ENCODE measurements at places on chromosomes 16 and 17. TPM values are rescaled to one million over a fixed set of nuclear protein-coding genes. Genes with fewer than 3 reads are reported as not detected.

DNA sequence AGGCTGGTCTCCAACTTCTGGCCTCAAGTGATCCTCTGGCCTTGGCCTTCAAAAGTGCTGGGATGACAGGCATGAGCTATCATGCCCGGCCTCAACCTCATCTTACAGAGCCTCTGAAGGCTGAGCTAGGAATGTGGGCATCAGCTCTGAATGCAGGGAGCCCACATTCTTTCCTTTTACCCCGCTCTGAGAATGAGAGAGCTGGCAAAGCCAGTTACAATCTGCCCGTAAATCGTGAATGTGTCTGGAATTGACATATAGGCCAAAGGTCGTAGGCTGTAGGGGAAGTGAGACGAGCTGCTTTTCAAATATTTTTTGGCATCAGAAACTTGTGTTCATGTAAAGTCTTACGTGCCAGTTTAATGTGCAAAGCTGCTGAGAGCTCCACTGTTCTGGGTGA, 4.5 kb downstream of the TMEM238L start:
- DNase-seq: no peak

DNA sequence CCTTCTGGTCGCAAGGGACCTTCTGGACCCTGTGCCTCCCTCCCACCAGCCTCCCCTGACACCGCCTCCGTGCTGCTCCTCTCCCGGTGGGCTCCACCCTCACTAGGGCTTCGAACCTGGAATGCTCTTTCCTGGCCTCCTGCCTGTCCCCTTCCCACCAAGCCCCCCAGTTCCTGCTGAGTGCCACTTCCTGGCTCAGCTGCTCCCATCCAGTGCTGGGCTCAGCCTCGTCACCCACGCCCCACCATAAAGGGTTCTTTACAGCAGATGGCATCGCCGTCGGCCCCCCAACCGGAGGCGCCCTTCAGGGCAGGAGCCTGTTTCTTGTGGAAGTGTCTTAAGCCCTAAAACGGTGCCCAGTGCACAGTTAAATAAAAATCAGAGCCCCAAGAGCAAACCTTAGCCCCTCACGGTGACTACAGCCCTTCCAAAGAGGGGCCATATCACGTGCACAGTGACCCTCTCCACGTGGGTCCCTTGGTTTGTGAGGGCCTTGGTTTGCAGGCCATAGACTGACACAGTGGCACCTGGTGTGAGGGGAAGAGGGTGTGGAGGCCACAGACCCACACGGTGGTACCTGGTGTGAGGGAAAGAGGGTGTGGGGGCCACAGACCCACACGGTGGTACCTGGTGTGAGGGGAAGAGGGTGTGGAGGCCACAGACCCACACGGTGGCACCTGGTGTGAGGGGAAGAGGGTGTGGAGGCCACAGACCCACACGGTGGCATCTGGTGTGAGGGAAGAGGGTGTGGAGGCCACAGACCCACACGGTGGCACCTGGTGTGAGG, 111.4 kb downstream of the METRNL start:
- no peak for DNase-seq

- DNase-seq: no peak
Measured at GRCh38 chr17:27562777-27563455, 68.1 kb upstream of the LGALS9 start.

GRCh38 chr17:39618246-39618913, 8.4 kb upstream of the PPP1R1B start:
- DNase-seq: no peak

DNA sequence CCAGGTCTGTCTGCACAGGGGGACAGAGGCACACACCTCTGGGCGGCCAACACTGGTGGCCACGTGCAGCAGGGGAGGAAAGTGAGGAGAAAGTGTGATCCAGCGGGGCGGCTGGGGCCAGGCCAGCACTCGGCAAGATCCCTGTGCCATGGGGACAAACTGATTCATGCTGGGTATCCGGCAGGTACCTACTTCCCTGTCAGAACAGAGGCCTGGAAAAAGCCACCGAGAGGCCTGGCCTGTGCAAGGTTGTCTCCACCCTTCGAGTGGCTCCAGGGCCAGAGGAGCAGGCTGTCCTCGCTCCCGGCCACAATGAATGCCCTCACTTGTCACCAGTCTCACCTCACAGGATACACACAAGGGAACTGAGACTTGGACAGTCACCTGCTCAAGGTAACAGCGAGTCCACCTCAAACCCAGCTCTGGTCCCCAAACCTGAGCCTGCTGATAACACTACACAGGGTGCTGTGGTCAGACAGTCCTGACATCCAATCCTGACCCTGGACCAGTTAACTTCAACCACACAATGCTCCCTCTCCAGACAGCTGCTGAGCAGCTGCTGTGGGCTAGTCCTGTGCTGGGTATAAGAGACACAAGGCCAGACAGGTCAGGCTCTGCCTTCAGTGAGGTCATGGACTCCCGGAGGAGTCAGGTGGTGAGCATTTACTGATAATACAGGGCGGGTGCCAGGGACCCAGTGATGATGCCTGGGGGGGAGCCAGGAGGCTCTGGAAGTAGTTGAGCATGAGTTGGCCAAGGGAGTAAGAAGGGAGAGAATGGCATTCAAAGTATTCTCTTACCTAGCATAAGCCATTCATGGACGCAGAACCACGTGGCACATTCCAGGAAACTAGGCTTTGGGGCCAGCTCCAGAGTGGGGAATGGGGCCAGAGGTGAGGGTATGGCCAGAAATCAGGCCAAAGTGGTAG, 53.0 kb downstream of the VAC14 start:
- DNase-seq: no peak

DNA sequence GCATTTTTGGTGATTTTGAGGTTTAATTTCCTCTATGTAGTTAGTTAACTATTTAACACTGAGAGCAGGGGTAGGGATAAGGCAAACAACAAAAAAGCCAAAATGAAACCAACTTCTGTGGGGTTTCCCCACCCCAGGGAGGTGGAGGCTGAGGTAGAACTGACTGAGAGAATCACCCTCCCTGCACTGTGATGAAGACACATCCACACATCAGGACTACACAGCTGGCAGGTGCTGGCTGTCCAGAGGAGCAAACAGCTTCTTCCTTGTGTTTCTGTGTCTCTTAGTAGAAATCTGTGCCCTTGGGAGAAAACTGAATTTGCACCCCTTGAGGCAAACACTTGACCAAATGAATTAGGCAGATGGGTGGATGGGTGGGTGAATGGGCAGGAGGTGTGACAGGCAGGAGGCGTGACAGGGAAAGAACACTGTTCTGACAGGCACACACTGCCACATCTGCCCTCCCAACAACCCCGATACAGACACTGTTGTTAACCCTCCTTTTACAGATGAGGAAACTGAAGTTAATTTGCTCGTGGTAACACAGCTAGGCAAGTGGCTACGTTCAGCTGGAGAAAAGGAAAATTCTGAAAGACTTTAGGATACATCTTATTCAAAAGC, 62.9 kb upstream of the AMZ2 start:
- no peak for DNase-seq

DNA sequence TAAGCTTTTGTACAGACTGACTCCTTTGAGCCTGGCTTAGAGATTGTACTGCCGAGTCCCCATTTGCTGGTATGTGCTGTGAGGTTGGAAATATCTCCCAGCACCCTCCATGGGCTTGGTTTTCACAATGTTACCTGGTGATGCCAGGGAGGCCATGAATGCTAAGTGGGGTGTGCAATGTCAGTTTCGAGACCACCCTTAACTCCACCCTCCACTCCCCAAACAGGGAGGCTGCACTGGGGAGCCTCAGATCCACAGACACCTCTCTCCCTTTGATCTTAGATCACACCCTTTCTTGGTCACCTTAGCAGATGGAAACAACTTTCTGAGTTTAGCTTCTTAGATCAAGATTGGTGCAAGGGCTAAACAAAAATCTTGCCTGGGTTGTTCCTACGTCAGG, 28.6 kb upstream of the PIK3R6 start:
- DNase-seq: no peak

DNA sequence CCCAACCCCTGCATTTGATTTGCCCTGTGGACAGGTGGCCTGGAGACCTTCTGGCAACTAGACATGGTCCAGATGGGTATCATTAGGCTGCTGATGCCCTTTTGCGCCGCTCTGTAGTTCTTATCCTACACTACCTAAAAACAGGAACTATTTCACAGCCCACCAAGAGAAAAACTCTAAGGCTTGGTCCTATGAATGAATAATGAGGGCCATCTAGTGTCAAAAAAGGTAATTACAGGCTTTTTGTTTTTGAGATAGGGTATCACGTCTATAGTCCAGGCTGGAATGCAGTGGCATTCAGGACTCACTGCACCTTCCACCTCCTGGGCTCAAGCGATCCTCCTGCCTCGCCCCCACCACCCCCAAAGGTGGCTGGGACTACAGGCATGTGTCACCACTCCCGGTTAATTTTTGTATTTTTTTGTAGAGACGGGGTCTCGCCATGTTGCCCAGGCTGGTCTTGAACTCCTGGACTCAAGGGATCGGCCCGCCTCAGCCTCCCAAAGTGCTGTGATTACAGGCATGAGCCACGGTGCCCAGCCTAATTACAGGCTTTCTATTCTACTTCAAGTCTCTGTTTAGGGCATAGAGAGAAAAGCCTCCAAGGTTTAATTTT, 20.9 kb downstream of the COIL start:
- DNase-seq: no peak

- DNase-seq: no peak
Measured at GRCh38 chr17:81117672-81118198, 47.6 kb upstream of the PVALEF start.

GRCh38 chr16:89174877-89175276, 3.3 kb downstream of the CDH15 start:
- no peak for DNase-seq

- DNase-seq: no peak
Measured at GRCh38 chr16:276426-277077, 808 bp upstream of the RGS11 start.

DNA sequence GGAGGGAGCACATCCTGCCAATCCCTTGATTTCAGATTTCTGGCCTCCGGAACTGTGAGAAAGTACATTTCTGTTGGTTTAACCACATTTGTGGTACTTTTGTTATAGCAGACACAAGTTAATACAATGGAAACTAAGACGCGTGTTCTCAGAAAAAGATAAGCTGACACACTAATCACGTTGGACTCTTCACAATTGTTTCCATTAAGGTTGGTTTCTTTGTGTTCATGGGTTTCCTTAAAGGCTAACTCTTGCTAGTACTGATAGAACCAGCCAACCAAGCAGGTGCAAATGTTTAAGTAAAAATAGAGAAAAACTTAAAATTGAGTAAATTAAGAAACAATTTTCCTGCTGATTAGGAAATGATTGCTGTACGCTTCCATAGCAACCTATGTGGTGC, 59.4 kb downstream of the CMC2 start:
- DNase-seq: no peak

- DNase-seq: no peak
Measured at GRCh38 chr17:8949061-8949661, 16.3 kb downstream of the PIK3R5 start.

DNA sequence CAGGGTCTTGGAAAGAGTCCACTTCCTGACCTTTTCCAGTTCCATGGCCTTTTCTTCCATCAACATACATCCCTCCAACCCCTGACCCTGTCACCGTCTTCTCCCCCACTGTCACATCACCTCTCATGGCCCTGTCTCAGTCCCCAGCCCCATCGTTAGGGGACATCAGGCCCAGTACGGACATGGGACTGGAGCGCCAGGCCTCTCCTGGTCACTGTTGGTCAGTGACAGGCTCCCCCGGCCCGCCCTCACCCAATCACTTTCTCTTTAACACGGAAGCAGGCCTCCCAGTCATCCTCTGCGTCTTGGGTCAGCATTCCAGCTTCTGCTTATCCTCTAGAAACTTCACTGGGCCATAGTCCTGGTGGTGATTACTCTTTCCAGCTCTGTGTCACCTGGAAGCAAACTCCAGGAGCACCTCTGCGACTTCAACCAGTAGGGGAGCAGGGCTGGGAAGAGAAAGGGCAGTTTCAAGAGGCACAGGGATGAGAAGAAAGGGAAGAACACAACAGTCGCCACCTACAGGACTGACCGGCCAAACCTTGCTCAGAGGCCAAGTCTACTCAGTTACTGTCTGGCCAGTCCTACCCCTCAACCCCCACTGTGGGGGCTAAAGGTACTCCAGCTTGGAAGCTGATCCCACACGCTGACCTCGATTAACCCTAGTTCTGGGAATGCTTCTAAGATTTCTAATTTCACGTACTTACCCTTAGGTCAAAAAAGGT, 15.9 kb upstream of the ICAM2 start:
- DNase-seq: no peak

- DNase-seq: no peak
Measured at GRCh38 chr16:56424791-56425438, 430 bp downstream of the AMFR start.

- no peak for DNase-seq
Measured at GRCh38 chr16:69935740-69936139, 15.4 kb upstream of the CLEC18A start.

- peak; percentile 96 for DNase-seq
Measured at GRCh38 chr16:81181013-81181720, 57.3 kb upstream of the BCO1 start.

- DNase-seq: no peak
Measured at GRCh38 chr16:10971560-10971961, 27.2 kb downstream of the CLEC16A start.

DNA sequence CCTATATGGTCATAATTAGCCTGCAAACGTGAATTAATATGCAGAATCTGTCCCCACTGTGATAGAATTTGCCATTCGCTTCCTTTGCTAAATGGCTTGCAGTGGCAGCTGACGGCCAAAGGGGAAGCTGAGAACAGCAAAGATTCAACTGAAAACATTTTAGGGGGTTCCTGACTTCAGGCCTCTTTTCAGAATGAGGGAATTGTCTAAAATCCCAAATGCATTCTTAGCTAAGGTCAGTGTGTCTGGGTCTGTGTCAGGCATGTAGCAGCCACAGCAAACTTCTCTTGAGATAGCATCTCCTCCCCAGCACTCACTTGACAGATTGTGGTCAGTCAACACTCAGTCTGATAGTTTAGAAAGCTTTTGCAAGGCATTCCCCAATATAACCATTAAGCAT, 701.1 kb downstream of the WWOX start:
- no peak for DNase-seq

- DNase-seq: no peak
Measured at GRCh38 chr17:6870841-6871240, 39.3 kb upstream of the TEKT1 start.

- DNase-seq: no peak
Measured at GRCh38 chr16:71430744-71431143, 11.1 kb downstream of the TLE7 start.

The KIAA0513 gene
- 12.6 TPM for total RNA-seq

The SPDYE4 gene
- not detected for total RNA-seq

The TPSD1 gene
- total RNA-seq: not detected

The HS3ST3A1 gene
- 5.6 TPM for total RNA-seq

The SOCS1 gene
- 4.7 TPM for total RNA-seq

The MT2A gene
- 118 TPM for total RNA-seq

The CCDC92B gene
- total RNA-seq: not detected

The CD300A gene
- total RNA-seq: 7.8 TPM

The HS3ST4 gene
- not detected for total RNA-seq

The RRN3 gene
- total RNA-seq: 12.9 TPM

The NEUROD2 gene
- total RNA-seq: not detected

The HIC1 gene
- 15.5 TPM for total RNA-seq

The USP43 gene
- not detected for total RNA-seq
